ENCODE measurements at places on chromosomes 4 and X.

DNA sequence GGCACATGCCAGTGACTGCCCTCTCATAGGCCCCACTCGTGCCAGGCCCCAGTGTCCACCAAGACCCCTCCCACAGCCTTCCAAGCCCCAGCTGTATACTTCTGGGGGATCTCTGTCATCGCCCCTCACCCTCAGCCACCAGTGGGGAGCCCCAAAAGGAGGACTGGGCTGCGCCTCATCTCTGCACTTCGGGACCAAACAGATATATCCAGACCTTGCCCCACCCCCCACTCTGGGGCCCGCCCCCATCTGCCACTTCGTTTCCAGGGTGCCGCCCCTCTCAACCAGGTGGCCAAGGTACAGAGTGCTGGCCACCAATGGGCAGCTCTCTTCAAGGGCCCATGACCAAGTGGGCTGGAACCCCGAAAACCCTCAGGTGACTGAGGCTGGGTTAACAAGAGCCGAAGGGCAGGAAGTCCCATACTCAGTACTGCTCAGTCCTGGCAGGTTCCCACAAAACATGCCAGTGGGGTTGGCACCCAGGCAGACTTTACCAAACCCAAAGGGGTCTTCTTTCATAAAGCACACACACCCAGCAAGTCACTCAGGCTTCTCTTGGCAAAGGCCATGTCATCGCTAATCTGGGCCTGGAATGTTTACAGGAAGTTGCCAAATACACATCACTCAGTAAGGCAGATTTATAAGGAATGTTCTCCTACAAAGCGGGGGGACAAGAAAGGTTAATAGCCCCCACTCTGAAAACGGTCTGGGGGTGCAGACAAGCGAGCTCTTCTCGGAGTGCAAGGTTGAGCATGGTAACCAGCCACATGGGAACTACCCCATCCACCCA is 4.4 kb downstream of the ZFYVE28 start:
- DNase-seq, result no peak

GRCh38 chrX:45266456-45266855 is 65.8 kb upstream of the DIPK2B start:
- DNase-seq, result no peak

DNA sequence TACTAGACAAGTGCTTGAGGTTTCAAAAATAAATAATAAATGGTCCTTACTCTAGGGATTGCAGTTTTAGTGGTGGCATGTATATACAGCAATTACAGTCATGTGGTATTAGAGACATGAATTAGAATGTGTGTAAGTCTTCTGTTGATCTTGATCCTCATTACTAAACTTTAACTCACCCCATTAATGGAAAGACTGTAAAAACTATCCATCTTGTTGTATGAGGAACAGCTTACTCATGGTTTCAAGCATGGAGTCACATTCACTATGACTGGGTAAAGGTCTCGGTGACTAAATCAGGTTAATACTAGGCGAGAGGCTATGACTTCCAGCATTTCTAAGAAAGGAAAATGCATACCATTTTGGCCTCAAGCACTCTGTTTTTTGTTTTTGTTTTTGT is 107.0 kb upstream of the HPGD start:
- no peak for DNase-seq

GRCh38 chrX:110310896-110311295 is 7.0 kb downstream of the AMMECR1 start:
- no peak for DNase-seq

DNA sequence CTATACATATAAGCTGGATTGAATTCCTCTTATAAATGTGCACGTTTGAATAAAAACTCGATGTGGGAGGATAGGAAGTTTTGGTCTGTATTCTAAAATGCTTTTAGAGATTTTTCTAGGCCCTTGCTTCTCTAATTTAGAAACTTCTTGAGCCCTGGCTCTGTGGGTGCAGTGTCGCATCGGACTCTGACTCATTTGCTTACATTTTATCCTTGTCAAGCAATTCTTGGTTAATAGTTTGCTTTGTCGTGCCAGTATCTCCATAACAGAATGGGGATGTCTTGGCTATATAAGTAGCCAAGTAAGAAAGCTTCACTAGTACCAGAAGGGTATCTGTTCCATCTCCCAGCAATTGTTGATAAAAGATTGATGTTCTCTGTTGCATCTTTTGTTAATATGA is 10.7 kb downstream of the SGMS2 start:
- DNase-seq, result no peak

DNA sequence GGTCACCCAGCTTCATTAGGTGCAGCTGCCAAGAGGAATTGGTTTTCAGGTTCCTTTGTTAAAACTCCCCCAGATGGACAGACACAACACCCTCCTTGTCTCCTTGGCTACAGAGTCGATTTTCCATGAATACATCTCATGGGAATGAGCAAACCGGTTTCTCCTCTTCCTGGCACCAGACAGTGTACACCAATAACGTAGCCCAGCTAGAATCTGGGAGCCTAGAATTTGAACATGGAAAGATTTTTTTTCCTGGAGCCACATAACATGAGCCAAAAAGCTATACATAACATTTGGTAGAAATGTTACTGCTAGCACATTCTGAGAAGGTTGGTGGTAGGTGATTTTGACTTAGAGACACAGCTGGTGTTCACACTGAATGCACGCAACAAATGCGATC is 62.9 kb upstream of the SLC34A2 start:
- DNase-seq, result no peak

- DNase-seq, result no peak
Observed at GRCh38 chrX:42704454-42704853, 73.5 kb downstream of the PPP1R2C start.

- DNase-seq, result no peak
Observed at GRCh38 chrX:19613645-19614323, 98.5 kb upstream of the MAP3K15 start.

DNA sequence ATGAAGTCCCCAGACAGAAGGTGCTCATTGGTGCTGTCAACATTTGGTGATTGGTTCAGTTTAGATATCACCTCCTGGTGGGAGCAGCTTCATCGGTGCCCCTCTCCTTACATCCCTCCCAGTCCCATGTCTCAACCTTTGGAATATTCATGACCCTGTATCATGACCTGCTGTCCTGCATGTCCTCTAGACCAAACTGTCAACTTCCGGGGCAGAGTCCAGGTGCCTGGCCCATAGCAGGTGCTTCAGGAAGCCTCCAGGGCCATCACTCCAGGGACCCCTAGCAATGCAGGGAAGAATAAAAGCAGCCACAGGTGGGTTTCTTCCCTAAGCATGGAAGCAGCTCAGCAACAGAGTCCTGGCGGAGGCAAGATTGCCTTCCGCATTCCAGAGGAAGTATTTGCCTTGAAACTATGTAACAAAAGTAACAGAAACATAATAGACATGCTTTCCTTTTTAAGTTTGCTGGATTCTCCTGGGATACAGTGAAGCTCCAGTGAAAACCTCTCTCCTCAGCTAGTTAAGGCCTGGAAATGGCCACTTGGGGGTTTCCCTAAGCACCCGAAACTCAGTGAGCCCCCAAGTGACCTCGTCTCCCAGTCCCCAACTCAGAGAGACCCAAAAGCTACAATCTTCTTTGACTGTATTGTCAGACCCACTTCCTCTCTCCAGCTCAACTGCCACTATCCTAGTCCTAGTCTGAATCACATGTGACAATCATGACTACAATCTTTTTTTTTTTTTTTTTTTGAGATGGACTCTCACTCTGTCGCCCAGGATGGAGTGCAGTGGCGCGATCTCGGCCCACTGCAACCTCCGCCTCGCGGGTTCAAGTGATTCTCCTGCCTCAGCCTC is 1.3 kb upstream of the ATP6AP1 start:
- no peak for DNase-seq

GRCh38 chr4:47839259-47839658 is 1.4 kb upstream of the CORIN start:
- DNase-seq, result no peak

- DNase-seq, result no peak
Observed at GRCh38 chr4:26127851-26128337, 192.9 kb upstream of the RBPJ start.

DNA sequence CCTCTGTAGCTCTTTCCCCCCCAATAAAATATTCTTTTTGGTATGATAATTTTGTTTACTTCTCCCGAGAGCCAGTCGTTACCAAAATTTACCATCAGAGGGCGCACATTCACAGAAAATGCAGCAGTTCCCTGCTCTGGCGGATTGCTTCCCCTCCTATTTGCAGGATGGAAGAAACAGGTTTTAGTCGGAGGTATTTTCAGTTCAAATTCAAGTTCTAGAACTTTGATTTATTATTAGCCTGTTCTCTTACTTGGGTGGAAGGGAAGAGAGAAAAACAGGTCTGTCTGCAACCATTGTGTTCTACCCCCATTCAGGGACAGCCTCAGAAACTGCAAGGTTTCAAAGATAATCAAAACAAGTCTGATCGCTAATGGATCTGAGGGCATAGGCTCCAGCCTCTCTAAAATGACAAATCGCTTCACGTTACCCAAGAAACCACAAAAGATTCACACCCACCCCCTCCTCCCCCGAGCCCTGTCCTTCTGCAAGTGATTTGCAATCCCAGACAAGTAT is 263.8 kb upstream of the RPS6KA3 start:
- DNase-seq, result peak; percentile 21

- no peak for DNase-seq
Observed at GRCh38 chrX:45584717-45585116, 384.0 kb upstream of the DIPK2B start.

DNA sequence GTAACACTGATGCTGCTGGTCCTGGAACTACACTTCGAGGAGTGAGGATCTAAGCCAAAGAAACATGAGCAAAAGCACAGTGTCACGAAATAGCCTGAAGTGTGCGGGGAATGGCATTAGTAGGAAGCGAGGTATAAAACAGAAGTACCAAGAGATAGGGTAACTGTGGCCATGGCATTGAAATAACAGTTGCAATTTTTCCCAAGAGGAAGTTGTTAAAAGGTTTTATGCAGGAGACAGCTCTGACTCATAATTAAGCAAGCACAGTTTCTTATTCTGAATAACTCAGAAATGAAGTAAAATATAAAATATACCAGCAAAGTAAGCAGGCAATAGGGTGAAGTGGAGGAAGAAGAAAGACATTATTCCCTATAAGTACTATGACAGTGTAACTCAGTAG is 90.3 kb upstream of the TMEM150C start:
- DNase-seq, result no peak

GRCh38 chrX:149829751-149830191 is 48.0 kb downstream of the MAGEA9 start:
- no peak for DNase-seq

GRCh38 chr4:148964456-148964855 is 522.2 kb upstream of the NR3C2 start:
- DNase-seq, result no peak

DNA sequence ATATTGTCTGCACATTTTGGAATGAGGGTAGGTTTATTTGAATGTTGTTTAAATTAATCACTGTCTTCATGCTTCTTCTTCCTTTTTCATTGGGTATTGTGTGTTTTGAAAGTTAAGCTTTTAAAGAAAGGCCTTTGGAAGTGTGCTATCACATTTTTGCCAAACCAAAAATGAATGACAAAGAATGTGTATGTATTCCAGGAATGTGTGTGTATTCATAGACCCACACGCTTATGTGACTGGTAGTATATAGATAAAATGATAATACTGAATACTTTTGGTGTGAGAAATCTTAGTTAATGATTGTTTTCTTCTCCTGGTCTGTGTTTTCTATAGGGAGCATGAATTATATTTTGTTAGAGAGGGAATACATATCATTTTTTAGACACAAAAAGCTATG is 404.4 kb downstream of the TLL1 start:
- no peak for DNase-seq

DNA sequence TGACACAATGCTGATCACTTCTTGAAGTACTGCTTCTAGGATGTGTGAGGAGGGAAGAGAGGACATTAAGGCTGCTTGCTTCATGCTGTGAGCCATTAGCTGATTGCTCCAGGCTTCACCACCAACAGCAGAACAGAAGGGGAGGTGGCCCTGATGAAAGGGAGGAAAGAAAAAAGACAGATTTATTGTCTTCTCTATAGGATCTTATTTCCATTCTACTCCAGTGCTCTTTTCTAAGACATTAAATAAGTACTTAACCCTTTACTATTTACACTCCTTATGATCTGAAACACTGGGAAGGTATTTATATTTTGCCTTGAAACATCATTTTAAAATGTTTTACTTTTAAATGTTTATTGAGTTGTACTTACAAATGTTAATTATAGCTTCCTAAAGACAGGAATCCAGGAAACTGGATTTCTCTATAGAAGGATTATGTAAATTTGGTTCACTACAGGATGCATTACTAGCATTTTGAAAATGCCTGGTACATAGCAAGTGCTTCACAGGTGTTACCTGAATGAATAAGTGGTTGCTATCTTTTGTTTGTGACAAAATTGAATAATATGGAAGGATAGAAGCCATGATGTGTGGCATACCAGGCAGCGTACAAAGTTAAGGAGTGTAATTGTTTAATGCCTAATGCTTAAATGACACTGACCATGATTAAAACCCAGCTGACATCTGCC is 680.9 kb upstream of the ATOH1 start:
- no peak for DNase-seq

Data from stimulated activated CD8-positive, alpha-beta memory T cell treated with anti-CD3 and anti-CD28 coated beads, Interleukin-15, amount 100 ng/mL, for 24 hours (primary cell).